ENCODE measurements at places on chromosomes 3 and 15. TPM values are rescaled to one million over a fixed set of nuclear protein-coding genes. Genes with fewer than 3 reads are reported as not detected.

The TXNRD3 gene
- total RNA-seq = 11.5 TPM

The CCDC54 gene
- not detected for total RNA-seq

The WDR72 gene
- total RNA-seq = 1.6 TPM

The SLC28A2 gene
- total RNA-seq = not detected

The SLC22A14 gene
- total RNA-seq = 0.16 TPM

The AMIGO3 gene
- total RNA-seq = 1.4 TPM

The CFAP92 gene
- not detected for total RNA-seq

The GOLGA8O gene
- total RNA-seq = not detected

All from mesangial cell (primary cell).